NCI-H2107 (cell line): ENCODE measurements at places on chromosomes 11 and 22.

DNA sequence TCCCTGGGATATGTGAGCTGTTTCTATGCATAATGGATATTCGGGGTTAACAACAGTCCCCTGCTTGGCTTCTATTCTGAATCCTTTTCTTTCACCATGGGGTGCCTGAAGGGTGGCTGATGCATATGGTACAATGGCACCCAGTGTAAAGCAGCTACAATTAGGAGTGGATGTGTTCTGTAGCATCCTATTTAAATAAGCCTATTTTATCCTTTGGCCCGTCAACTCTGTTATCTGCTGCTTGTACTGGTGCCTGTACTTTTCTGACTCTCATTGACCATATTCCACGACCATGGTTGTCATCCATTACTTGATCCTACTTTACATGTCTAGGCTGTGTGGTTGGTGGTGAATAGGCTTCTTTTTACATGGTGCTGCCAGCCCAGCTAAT lies 1.3 kb downstream of the TUG1 start:
- DNase-seq, result no peak

DNA sequence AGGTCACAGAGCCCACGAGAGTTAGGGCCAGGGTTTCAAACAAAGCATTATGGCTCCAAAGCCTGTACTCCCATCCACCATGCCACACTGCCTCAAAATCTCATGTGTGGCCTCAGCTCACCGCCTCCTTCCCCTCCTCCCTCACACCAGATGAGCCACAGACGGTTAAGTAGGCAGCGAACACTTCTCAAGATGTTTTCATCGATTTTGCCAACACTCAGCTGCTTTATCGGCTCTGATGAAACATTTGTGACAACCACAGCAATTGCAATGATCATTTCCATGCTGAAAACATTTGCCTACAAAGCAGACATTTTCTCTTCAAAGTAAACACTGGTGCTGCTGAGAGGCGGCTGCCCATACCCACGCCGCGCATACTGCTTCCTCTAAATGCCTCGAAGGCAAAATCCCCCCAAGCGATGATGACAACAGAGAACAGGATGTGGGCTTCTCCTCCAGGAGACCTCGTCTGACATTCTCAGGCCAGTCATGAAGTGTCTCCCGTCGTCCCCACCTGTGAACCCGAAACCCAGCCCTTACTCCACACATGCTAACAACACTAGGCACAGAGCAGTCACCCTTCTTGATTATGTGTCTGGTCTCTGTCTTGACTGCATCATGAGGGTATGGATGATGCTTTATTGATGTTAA lies 599.2 kb downstream of the SOX6 start:
- no peak for DNase-seq

DNA sequence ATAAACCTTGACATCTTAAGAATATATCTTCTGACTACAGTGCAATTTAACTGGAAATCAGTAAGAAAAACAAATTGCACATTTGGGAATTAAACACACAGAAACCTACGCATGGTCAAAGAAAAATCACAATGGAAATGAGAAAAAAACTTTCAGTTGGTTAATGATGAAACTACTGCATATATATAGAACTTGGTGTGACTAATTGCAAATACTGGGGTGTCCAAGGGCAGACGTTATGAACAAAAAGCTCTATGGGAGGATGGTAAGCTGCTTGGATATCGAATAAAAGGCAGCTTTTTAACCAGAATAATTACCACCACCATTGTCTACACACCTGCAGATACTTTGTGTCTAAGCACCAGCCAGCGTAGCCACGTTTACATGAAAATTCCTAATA lies 791 bp downstream of the GDPD4 start:
- no peak for DNase-seq

DNA sequence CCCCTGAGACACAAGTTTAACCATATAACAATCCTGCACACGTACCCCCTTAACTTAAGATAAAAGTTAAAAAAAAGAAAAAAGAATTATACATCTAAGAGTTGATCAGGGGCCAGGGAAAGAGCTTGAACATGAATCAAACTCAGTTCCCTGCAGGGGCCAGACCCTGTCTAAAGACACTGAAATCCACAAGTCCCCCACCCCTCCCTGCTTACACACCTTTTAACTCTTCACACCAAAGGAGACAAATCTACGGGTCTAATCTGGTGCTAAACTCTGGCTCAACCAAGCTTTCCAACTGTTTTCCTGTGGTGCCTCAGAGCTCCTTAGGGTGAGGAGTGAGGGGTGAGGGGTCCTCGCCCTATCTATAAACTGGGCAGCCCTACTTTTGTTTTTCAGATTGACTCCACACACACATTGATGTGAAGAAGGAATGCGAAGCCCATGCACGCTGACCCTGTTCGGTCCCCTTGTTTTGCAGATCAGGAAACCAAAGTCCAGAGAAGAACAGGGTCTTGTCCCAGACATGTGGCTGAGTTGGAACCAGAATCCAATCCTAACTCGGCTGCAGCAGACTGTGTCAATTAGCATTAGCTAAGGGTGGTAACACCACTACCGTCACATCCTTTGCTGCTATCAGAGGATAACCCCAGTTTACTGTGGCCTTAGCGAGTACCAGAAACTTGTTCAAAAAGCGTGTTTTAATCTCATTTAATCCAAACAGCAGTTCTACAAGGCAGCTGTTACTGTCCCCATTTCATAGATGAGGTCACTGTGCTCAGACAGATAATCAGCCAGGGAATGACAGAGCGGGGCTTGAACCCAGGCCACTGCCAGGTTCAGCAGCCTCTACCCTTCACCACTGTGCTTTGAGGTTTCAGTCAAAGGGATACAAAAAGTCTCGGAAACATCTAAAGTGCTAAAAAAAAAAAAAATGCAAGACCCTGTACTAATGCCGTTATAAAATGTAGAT lies 145.2 kb upstream of the SYT13 start:
- DNase-seq, result no peak

DNA sequence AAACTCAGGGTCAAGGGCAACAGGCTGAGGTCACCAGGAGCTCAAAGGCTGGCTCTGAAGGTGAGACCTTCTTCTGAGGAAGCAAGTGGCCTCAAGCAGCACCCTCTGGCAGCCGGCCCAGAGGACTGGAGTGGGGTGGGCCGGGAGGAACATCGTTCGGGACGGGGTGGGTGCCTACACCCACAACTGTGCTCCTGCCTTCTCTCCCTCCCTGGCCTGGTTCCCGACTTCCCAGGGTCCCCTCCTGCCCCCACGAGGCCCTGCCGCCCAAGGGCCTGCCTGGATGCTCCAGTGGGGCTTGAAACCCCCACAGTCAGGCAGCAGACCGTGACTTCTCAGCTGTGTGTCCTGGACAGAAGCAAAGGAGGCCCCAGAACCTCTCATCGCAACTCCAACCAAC lies 195.7 kb downstream of the IGLL1 start:
- no peak for DNase-seq

DNA sequence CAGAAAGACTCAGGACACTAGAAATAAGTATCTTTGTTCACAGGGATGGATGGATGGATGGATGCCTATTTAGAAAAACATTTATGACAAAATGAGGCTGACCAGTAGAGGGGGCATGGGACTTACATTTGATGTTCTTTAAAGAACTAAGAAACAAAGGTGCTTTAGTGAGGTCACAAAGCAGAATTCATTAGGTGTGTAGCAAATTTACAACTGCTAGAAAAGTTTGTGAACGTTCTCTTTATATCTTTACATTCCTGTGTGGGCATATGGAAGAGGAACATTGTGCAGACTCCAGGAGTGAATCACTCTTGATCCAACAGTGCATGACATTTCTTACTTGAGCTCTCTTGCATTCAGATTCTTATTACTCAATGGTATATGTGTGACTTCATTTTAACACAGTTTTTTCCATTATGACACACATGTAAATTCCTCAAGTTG lies 15.8 kb upstream of the SIK2 start:
- no peak for DNase-seq

- peak; percentile 68 for DNase-seq
Observed at GRCh38 chr11:65452806-65453490, 30.4 kb downstream of the NEAT1 start.

DNA sequence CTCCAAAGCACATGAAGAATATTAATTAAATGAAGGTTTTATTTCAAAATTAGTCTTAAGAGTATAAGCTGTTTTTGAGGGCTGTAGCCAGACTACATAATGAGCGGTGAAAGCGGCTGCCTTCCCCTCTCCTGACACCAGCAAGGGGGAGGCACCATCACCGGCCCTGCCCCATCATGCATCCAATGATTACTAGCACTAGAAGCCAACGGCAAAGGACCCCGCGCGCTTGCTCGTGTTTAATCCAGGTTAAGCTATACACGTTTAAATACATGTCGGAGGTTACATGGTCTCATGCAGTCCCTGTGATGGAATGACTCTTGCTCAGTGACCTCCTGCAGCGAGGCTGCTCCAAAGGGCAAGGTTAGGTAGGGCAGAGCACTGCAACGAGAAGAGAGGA lies 50.3 kb downstream of the FEZ1 start:
- DNase-seq, result no peak

GRCh38 chr11:3167143-3168119 lies 2.3 kb upstream of the OSBPL5 start:
- DNase-seq, result no peak
